ENCODE measurements at places on chromosomes 12 and 14. TPM values are rescaled to one million over a fixed set of nuclear protein-coding genes. Genes with fewer than 3 reads are reported as not detected.

Gene ZNF605
- total RNA-seq, result 17.2 TPM

Gene TGFB3
- total RNA-seq, result 3.2 TPM

Gene SLCO1A2
- not detected for total RNA-seq

Gene MSI1
- total RNA-seq, result not detected

Gene KCNC2
- not detected for total RNA-seq

Gene TOMM20L
- not detected for total RNA-seq

Gene ZNF740
- 13.3 TPM for total RNA-seq

Gene DTX1
- total RNA-seq, result not detected

Gene DIO3
- total RNA-seq, result not detected

Gene DDX51
- 8.2 TPM for total RNA-seq

Gene GPR68
- total RNA-seq, result 10.5 TPM

Gene BDKRB1
- total RNA-seq, result 0.71 TPM

Gene KLRG1
- under 0.01 TPM for total RNA-seq

Gene ASCL1
- total RNA-seq, result not detected

Gene NFE2
- not detected for total RNA-seq

Gene PSMA6
- total RNA-seq, result 140 TPM
